Fibroblast of skin of left biceps (primary cell): ENCODE measurements at places on chromosomes 11 and 22.

GRCh38 chr11:74269161-74269811, 42.2 kb downstream of the P4HA3 start:
- no peak for DNase-seq

GRCh38 chr11:87284306-87284705, 246.6 kb downstream of the TMEM135 start:
- DNase-seq = no peak

GRCh38 chr11:78460471-78460870, 42.9 kb upstream of the GAB2 start:
- no peak for DNase-seq

- peak; percentile 71 for DNase-seq
These were observed 27.4 kb downstream of the FBLN1 start for GRCh38 chr22:45529971-45530575.

- no peak for DNase-seq
These were observed 17.4 kb upstream of the ANO1 start for GRCh38 chr11:70060611-70061293.

- DNase-seq = peak; percentile 77
These were observed 79.3 kb downstream of the SGSM3 start for GRCh38 chr22:40449676-40450035.

DNA sequence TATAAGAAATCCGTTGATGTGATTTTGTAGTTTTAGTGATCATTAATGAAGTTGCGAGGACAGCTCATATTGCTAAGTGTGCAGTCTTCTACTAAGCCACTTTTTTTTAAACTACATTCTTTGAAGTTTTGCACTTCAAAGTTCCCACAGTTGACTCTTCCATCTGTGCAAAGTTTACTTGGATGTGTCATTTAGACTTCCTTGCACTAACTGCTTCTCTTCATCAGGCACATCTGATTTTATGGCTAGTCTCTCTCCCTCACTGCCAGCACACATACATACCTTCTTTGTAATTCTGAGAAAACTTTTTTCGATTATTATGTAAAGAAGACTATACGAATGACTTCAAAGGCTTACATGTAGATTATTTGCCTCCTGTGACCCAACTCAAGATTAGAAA, 250.0 kb downstream of the DYNC2H1 start:
- DNase-seq = no peak

DNA sequence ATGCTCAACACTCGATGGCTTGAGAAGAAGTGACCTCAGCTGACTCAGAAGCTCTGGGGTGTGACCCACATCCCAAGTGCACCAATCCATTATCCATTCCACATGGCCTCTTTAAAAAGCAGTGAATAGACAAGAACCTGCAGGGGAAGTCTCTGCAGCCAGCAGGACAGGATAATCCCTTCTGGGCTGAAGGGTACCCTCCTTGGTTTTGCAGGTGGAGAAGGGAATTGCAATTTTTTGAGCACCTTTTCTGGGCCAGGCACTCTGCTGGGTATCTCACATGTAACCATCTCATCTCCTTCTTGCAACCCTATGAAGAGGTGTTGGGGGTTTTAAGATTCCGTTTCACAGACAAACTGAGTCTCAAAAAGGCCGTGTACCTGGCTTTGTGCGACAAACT, 76.6 kb downstream of the MYO18B start:
- DNase-seq = no peak

- peak; percentile 21 for DNase-seq
These were observed 143.6 kb upstream of the POU2AF2 start for GRCh38 chr11:111101881-111102280.

DNA sequence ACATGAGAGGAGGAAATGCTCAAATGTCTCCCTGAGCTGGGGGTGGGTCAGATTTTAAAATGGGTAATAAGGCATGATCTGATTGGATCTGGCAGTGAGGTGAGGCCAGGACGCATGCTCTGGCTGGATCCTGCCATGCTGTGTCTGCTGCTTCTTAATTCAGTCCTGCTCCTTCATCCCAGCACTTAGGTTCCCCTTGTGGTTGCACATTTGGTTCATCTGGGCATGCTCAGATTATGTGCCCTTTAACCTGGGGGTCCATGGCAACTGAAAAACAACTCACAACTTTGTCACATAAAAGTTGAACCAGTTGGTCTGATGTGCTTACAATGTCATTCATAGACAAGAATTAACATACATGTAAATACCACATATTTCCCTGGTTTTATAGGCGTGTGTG, 67.9 kb downstream of the PIWIL4 start:
- no peak for DNase-seq

DNA sequence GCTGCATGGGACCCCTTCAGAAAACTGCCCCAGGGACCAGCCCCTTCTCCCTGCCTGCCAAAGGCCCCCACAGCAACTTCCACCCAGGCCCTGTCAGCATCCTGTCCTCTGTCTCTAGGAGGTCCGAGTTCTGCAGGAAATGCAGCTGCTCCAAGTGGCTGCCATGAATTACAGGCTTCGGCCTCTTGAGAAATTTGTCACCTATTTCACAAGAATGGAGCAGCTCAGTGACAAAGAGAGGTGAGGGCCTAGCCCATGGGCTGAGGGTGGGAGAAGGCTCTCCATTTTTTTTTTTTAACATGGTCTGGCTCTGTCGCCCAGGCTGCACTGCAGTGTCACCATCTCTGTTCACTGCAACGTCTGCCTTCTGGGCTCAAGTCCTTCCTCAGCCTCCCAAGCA, 7.3 kb downstream of the RGL4 start:
- DNase-seq = no peak

- DNase-seq = no peak
These were observed 6.8 kb upstream of the PLAAT3 start for GRCh38 chr11:63621071-63621470.

DNA sequence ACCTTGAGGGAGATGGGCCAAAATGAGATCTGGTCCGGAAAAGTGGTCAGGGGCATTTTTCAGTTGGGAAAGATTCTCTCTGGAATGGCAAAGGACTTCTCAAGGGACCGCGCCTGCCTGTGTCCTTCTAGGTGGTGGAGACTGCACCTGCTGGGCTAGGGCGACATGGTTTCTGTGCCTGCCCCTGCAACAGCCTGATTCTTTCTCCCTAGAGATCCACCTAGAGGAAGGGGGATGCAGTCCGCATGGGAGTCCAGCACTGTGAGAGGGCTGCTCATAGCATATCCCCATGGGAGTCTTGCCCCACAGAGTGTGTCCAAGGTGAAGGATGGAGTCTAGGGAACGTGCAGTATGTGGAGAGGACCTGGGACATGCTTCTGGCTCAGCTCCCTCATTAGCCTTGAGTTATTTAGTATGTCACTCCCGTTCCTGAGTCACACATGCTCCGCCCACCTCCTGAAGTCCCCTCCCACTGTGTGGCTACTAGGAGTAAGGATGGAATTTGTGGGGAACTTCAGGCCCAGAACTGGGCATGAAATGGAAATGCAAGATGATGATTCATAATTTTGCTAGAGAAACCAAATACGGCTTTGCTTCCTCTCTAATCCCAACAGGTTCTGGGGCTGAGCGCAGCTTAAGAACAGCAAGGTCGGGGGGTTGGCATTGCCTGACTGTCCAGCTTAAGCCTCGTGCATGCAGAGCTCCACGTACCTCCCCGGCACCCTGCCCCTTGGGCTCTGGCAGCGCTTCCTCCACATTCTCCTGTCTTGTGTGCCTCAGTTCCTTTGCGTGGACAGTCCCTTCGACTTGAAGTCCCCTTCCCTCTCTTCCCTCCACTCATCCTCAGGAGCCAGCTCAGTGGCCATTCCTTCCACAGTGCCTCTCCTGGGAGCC, 35.0 kb downstream of the GRIK4 start:
- DNase-seq = peak; percentile 90

GRCh38 chr11:112296044-112296443, 35.4 kb upstream of the PLET1 start:
- no peak for DNase-seq

GRCh38 chr11:68122936-68123539, 1.9 kb upstream of the CHKA start:
- DNase-seq = no peak

DNA sequence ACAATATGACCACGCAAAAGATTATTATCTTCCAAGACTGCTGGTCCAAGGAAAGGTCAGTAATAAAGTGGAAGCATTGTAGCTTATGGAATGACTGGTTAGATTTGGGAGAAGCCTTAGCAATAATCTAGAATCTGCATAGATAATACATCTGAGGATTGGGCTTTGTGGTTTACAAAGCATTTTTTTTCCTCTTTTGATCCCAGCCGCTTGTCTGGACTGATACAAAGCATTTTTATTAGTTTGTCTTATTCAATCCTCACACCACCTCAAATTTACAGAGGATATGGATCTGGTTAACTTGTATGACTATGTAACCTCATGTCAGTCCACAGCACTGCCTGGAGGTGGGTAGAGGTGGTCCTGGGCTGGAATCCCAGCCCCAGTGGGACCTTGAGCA, 990 bp upstream of the THRSP start:
- no peak for DNase-seq

DNA sequence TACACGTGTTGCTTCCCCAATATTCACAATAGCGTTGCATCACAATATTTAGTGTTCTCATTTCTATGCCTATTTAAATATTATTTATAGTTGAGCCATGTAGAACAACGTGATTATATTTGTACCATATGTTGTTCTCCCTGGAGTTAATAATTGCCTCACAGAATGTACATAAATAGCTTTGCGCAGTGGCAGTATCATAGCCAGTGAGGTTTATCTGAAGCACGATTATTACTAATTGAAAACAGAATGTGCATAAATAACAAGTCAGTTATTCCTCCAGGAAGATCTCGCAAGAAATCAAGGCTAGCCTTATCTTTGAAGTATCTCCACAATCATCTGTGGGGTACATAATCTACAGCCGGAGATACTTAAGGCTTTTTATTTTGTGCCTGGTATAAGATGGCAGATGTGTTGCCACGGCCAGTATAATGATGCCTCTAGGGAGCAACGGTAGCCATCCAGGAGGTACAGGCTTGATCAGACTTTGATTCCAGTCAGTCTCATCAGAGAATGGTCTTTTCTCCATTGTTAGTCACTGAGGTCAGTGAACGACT, 197.5 kb downstream of the MSANTD4 start:
- DNase-seq = peak; percentile 1

DNA sequence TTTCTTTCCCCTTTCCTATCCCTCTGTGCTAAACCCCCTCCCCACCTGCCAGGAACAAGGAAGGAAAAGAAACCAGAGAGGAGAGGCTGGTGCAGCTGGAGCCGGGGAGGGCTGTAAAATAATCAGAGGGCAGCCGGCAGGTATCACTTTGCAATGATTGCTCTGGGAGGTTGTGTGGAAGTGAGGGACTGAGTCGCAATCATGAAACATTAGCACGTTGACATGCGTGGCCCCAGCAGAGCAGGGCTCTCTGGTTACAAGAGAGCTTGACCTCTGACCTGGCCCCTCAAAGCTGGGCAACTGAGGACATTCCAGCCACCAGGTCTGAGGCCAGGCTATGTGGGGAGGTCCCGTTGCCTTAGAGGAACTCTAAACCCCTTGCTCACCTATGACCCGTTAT, 170.8 kb upstream of the BDNF start:
- no peak for DNase-seq

DNA sequence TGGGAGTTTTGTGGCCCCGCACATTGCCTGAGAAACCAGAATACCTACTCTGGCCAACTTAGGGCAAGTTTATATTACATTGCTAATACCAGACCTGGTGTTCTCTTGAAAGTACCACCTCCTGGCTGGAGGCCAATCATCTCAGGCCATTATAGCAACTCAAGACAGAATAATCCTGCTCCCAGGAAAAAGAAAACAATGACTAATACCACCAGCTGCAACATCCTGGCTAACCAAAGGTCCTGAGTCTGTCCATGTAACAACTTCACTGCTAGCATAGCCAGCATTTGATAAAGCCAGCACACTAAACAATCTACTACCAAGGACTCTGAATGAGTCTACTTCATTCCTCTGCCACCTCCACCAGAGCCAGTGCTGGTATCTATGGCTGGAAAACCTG, 1298.7 kb upstream of the CNTN5 start:
- peak; percentile 46 for DNase-seq

- DNase-seq = peak; percentile 49
These were observed 36.1 kb downstream of the RPUSD4 start for GRCh38 chr11:126175393-126175792.

DNA sequence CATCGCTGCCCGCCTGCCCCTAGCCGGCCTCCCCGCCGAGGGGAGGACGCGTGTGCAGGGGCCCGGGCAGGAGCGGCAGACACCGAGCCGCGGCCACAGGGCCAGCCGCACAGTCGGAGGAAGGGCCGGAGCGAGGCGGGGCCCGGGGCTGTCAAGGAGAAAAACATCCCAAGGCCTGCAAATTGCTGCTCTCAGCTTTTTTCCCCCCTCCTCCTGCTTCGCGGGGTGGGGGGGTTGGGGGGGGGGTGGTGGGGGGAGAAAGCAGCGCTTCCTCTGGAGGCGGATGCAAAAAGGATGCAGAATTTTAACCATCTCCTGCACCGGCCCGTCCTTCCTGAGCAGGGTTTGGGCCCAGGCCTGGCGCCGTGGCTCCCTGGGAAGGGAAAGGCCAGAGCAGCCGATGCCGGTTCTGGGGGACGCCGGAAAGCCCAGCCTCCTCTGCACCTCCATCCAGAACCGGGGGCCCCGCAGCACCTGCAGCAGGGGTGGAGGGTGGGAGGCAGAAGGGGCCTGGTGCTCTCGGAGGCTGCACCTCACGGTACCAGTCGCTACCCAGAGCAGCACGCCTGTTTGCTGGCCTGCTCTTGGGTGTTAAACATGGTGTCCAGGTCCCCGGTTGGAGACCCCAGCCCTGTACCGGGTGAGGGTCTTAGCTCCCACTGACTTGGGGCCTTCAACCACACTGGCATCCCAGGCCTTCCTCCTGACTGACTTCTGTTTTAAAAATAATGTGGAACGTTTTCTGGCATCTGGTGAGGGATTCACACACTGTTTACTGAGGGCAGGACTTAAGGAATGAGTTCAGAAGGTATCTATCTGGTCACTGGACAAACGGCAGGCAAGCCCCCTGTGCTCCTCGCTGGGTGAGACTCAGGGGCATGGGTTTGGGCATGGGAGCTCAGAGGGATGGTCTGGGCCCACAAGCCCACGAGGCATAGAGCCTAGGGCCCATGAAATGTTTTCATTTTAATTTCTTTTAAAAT, 77.4 kb upstream of the WNT7B start:
- no peak for DNase-seq

GRCh38 chr22:38706901-38707195, 1.1 kb downstream of the GTPBP1 start:
- no peak for DNase-seq

DNA sequence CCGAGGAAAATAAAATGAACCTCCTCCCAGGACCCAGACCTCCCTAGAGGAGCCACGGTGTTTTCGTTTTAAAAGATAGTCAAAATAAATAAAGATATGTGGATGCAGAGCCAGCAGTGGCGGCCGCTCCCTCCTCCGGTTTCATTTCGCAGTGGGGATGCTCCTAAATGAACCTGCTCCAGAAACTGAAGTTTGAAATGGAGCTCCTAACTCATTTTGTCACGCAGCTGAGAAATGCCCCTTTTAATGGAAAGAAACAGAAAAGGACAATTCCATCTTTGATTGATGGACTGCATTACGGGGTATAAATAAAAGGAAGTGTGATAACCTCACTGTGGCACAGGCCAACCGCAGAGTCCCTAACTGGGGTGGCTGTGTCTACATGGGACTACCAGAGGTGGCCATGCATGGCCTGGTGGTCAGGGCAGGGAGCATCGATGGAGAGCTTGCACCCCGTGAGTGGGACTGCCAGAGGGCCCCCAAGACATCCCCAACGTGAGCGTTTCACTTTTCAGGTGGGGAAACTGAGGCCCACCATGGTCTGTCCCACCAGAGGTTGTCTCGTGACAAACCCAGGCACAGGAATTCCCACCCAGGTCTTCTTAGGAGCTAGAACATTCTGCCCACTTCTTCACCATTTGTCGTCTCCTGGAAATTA, 426.6 kb downstream of the BRD1 start:
- no peak for DNase-seq
